ENCODE measurements at places on chromosomes 11 and 22.
A peak's percentile ranks its signal among the peaks of the same experiment; 100 is the strongest.

GRCh38 chr11:83691451-83691950, 405.3 kb upstream of the CCDC90B start:
- DNase-seq, result no peak

DNA sequence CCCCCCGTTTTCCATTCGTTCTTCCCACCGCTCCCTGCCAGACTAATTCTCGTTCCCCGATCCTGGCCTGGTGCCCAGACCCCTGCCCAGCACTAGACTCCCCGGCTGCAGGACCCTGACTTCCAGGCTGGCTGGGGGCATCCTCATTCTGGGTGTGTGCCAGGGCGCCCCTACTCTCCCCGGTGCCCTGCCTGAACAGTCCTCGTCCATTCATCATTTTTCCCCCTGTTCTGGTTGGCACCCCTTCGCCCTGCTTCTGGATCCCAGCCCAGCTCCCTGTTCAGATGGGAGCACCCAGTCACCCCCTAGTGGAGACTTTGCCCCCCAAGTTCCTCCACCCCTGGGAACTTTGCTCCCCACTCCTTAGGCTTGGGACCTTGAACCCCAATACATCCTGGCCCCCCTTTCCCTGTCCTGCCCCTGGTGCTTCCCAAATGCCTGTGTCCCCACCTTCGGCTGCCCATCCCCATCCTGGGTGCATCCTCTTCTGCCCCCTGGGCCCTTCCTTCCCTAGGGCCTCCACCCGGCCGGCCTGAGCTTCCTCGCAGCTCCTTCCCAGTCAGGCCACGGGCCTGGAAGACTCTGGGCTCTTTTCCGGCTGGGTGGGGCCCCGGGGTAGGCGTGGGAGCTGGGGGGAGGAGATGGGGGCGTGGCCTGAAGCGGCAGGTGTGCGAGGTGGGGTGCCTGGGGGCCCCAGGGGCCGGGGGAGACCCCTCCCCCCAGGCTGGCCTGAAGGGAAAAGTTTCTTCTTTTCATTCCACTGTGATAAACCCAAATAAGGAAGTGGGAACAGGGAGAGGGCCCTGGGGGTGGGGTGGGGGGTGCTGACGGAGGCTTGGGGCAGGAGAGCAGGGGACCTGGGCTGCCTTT, 908 bp downstream of the PLCB3 start:
- no peak for DNase-seq

GRCh38 chr11:19660076-19660475, 52.6 kb upstream of the NAV2 start:
- DNase-seq, result peak; percentile 13

DNA sequence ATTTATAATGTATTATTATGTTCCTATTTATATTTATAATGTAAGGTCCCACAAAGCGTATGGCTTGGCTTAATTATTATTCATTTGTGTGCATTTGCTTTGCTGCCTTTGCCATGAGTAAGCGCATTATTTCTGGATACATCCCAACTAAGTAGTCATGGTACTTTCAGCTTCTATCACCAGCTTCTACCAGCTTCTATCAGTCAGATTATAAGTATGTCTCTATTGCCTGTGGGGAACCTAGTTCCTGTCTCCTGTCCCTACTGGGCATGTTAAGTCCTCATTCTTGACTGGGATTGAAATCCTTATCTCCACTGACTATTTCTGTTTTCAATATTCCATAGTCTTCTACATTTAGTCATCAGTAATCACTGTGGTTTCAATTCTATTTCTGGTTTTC, 33.5 kb upstream of the OR10W1 start:
- no peak for DNase-seq

DNA sequence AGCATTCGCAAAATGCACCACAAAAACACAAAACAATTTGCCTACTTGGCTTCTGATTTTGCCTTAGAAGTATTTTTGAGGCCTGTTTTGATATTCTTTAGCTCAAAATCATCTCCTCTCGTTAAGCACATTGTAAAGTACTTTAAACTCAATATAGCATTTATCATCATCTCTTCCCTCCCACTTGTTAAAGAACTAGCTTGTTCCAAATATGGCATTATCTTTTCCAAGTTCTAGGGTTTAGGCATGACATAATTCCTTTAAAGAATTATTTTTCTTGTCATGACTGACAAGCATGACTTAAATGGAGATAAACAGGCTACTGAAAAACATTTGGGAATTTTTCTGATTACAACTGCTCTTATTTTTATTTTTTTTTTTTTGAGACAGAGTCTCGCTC, 21.3 kb downstream of the CELF1 start:
- no peak for DNase-seq

DNA sequence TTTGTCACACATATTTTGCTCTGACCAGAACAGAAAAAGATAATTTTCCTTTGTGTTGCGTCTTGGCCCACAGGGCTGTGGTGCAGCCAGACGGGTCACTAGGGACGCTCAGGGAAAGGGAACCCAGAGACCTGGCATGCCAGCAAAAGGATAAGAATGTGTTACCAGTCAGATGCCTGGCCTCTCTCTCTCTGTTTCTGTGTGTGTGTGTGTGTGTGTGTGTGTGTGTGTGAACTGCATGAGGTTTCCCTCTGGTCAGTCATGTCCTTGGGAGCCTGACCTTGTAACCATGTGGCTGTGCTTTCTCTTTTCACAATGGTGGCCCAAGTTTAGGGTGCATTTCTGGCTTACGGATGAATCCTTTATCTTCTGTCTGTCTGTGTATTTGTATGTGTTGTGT, 25.4 kb downstream of the CCKBR start:
- DNase-seq, result no peak

GRCh38 chr22:36384766-36385481, 2.8 kb downstream of the MYH9 start:
- no peak for DNase-seq

- DNase-seq, result no peak
These were observed 18.6 kb downstream of the GLYATL1 start for GRCh38 chr11:58957922-58958321.

DNA sequence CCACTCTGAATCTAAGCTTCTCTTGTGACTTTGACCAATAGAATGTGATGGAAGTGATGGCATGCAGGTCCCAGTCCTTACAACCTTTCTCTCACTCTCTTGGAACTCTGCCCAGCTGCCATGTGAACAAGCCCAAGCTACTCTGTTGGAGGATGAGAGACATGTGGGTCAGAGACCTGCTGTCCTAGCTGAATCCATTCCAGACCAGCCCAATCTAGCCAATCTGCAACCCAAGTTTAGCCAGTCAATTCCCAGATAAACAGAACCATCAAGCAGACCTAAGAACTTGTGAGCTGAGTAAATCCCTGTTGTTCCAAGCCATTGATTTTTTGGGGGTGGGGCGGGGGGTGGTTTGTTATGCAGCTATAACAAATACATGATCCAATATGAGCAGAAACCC, 69.2 kb upstream of the GRK3 start:
- no peak for DNase-seq

- no peak for DNase-seq
These were observed 9.7 kb downstream of the DEPDC7 start for GRCh38 chr11:33025339-33025722.

GRCh38 chr11:104487046-104487806, 323.3 kb upstream of the PDGFD start:
- no peak for DNase-seq

DNA sequence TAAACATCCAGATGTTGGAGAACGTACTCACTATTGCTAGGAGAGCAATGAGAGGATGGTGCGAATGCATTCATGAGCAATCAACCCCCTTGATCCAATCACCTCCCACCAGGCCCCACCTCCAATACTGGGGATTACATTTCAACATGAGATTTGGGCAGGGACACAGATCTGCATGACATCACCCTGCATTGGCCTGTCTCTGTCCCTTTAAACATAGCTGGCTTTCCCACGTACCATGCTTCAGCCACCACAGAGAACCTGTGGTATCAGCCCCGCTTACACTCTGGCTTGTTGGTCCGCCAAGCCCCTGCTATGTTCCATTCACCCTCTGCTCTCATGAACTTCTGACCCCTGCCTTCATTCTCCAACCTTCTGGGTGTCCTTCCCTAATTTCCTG, 157.5 kb upstream of the E2F8 start:
- no peak for DNase-seq

GRCh38 chr11:69828276-69828970, 9.2 kb upstream of the FGF3 start:
- DNase-seq, result no peak

- no peak for DNase-seq
These were observed 322.8 kb downstream of the LARGE1 start for GRCh38 chr22:33597274-33597985.

DNA sequence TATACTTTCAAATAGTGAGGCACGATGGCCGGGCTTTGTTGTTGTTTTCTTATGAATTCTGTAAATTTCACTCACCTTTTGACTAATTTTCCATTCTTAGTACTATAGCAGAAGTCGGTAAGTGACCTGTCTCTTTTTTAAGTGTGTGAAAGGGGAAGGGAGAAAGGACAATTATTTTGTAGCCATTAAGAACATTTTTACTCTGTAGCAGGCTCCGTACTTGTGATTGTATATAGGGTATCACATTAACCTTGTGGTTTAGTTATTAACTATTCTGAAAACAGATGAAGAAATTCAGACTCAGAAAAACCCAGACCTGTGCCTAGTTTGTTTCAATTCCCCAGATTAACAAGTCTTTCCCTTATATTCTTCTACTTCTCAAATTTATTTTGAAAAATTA, 78.7 kb downstream of the CASP12 start:
- DNase-seq, result no peak

DNA sequence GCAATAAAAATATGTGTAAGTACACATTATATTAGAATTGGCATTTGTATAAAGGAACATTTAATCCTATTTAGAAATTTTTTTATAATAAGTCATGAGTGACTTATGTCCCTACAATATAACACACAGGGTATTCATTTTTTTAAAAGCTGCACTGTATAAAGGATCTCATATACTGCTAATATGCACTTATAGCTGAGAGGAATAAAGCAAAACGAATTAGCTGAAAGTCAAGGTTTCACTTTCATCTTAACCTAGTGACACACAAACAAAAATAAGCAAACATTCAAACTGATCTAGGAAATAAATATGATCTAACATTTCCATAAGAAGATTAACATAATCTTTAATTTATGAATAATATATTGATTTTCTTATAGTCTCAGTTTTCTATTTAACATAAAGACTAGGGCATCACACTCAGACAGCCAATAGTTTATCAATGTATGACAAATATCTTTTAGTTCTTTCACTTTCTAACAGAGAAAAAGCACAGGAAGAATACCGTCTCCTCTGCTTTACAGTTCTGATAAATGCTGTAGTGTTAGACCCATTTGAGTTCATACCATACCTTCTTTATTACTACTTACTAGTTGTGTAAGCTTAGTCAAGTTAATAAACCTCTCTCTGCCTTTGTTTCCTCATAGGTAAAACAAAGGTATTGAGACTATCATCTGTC, 42.9 kb downstream of the DCDC1 start:
- DNase-seq, result no peak

- no peak for DNase-seq
These were observed 77.9 kb downstream of the KCNQ1 start for GRCh38 chr11:2522631-2523255.

DNA sequence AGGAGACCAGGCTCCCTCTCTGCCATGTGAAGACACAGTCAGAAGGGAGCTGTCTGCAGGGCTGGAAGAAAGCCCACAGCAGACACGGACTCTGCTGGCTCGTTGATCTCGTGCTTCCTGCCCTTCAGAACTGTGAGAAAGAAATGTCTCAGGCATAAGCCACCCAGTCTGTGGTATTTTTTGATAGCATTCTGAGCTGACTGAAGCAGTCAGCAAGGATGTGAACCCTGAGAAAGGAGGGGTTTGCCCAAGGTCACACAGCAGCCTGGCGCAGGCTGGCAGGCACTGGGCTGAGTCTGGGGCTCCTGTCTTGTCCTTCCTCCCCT, 255.1 kb upstream of the B3GAT1 start:
- no peak for DNase-seq

DNA sequence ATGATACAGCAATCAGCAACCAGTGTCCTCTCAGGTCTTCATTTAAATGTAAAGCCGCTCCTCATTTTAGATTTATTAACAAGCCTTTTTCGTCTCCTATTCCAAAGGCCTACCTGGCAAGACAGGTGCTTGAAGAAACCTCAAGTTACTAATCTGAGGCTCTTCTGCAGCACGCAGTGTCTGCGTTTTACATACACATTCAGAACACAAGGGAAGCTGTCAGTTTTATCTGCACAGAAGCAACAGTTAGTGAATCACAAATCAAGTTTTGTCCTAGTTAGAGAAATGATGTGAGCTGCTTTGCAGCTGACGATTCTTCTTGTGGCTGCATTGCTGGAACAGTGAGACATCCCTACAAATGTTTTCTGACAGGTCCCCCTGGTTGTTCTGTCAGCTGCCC, 308.8 kb upstream of the NARS2 start:
- no peak for DNase-seq

DNA sequence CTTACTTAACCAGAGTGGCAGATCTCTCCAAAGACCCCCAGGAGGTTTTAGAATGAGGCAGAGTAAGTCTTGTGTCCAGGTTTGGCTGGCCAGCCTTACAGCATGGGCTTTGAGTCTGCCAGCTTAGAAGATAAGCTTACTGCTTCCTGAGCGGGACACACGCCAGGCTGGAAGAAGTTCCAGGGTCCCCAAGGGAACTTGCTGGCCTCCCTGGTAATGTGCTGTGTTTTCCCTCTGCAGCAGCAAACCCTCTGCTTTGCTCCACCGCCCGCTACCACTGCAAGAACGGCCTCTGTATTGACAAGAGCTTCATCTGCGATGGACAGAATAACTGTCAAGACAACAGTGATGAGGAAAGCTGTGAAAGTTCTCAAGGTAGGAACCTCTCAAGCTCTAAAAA, 154.2 kb downstream of the LDLRAD3 start:
- DNase-seq, result no peak

- DNase-seq, result no peak
These were observed 418.3 kb downstream of the TBC1D22A start for GRCh38 chr22:47180796-47181195.

- DNase-seq, result peak; percentile 59
These were observed 222.0 kb downstream of the DBX1 start for GRCh38 chr11:19938169-19938856.

GRCh38 chr11:67251841-67252240, 14.4 kb upstream of the GRK2 start:
- no peak for DNase-seq

- no peak for DNase-seq
These were observed 29.9 kb upstream of the AQP11 start for GRCh38 chr11:77559686-77560401.

GRCh38 chr22:48824712-48825651, 1002.7 kb downstream of the BRD1 start:
- DNase-seq, result no peak
